ENCODE measurements at places on chromosomes 6 and 20.
A peak's percentile ranks its signal among the peaks of the same experiment; 100 is the strongest.

DNA sequence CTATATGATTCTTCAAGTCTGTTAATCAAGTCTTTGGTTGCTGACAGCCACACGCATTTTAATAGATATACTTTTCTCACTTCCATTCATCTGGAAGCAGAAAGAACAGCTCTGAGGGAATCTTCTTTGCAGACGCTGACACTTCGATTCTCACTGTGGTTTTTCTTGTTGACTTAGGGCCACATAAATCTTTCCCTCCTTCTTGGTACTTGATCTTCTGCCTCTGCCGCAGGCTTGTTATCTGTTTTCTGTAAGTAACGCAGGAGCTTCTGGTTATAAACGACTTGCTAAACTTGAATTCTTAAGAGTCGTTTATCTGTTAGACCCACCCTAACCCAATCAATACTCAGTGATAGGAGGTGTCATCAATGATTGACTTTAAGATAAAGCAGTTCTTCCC, 268.8 kb upstream of the SULF2 start:
- no peak for DNase-seq

DNA sequence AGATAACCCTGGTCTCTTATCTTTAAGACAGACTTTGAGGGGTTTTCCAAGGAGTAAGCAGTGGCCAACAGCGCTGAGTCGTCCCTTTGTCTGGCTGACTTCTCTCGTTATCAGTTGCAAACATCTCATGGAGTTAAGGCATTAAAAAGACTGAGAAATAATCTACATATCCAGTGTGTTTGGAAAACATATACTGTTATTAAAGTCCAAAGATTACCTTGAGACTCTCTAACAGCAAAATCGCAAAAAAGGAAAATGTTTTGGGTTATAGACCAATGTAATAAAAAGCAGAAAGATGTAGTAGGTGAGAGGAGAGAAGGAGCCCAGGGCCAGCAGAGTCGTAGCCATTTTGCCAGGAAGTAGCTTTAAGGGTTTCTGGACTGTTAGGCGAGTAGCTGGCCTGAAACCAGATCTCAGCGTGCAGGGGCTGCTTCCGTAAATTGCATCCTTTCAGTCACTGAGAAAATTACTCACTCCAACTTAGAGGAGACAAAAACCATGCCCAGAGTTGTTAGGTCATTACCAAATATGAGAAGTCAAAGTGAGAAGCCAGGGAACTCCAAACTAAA, 24.6 kb downstream of the MYLK4 start:
- no peak for DNase-seq

- DNase-seq: no peak
These were observed 99.5 kb downstream of the CDC5L start for GRCh38 chr6:44487002-44487401.

DNA sequence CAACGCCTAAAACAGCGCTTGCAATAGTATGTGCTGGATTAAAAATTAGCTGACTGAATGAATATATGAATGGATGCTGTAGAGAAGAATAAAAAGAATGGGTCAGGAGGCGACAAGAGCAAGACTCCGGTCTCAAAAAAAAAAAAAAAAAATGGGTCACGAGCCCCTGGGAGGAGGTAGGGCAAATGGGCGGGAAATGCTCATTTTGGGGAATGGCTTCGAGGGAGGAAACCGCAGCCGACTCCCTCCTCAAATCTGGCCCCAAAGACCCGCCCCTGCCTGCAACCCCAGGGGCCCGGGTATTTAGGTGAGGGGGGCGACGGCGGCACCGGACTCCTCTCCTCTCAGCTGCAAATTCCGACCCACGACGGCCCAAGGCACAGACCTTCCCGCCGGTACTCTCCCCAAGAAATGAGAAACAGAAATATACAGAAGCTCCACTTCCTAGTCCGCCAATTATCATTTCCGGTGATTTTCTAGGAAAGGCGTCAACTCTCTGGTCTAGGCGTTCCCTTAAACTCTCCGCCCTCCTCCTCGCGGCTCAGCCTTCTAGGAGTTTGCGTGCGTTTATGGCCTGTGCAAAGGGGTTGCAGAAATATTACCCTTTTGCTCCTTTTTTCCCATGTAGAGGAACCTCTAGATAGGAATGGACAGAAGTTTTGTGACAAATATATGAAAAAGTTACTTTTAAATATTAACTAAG, at the start of gene ZNF311:
ZNF311 (minus strand) TSS at position 133 of the 703 bp plus-strand sequence. CDS start 1,361 bp downstream, outside the sequence.
- no peak for DNase-seq

DNA sequence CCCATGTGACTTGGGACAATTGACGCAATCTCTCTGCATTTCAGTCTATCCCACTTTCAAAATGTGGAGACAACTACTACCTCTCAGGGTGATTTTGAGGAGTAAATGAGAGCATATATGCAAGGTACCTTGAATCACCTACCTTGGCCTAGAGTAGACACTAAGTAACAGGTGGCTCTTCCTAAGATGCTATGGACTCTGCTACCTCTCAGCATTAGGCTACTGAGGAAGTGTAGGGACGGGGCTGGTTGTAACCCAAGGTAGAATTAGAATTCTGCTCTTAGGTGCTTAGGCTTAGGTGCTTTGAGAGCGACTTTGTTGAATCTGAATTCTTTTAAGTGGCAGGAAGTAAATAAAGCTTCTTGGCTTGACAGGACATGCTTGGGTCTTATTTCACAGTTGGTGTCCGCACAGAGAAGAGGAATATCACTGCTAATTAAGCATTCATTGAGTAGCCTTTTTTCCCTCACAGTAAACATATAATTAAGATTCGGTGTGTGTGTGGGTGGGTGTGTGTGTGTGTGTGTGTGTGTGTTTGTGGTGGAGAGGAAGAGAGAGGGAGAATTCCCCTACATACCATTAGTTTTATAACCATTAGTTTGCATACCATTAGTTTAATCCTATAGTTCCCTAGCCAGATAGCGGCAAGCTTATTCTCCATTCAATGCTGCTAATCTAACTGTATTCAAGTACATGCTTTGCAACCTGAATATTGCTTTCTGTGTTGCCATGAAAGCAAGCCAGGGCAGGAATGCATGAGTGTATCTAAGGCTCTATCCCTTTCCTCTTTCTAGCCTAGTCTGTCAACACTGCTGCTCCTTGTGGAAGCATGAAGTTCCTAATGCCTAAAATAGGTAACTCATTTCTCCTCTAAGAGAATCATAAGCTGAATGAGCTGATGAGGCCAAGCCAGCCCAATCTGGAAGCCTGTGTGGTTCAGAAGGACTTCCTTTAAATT, 112.5 kb downstream of the IPCEF1 start:
- DNase-seq: no peak

DNA sequence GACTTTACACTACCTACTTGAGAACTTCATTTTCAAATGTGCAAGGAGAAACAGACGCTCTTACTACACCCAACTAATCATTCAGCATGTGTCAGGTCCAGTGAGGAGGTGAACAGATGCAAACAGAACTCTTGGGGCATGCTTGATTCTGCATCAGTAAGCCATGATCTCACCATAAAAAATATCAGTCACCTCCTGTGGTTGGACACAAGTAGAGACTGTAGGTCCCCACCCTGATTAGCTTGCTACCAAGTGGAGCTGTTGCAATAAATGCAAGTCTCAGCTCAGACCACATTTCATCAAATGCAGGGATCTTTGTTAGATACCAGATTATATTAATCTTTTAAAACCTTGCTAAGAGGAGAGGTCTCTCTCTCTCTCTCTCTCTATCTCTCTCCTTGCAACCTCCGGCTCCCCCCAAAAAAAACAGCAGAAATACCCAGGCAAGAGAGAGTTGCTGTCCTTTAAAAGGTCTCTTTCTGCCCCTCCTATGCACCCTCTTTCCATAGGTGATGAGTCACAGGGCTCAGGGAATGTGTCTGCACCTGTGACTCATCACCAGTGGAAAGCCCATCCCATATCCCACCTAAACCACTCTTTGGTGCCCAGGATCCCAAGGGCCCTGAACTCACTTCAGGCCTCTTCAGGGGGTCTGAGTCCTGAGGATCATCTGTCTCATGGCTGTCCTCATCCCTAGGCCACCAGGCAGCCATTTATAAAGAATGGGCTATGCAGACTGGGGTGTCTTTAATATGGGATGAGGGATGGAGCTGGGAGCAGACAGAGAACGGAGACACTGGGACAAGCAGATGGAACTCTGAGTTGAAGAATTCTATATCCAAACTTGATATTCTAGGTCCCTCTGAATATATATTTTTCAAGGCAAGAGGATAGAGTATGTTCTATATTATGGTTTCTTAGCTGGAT, 154.5 kb downstream of the QRSL1 start:
- DNase-seq: no peak

GRCh38 chr20:62219992-62220665, at the start of gene HRH3:
HRH3 (minus strand) TSS chr20:62220278; CDS start chr20:62219970, 308 bp downstream.
- no peak for DNase-seq

GRCh38 chr20:21944227-21944626, 238.8 kb downstream of the PAX1 start:
- no peak for DNase-seq

DNA sequence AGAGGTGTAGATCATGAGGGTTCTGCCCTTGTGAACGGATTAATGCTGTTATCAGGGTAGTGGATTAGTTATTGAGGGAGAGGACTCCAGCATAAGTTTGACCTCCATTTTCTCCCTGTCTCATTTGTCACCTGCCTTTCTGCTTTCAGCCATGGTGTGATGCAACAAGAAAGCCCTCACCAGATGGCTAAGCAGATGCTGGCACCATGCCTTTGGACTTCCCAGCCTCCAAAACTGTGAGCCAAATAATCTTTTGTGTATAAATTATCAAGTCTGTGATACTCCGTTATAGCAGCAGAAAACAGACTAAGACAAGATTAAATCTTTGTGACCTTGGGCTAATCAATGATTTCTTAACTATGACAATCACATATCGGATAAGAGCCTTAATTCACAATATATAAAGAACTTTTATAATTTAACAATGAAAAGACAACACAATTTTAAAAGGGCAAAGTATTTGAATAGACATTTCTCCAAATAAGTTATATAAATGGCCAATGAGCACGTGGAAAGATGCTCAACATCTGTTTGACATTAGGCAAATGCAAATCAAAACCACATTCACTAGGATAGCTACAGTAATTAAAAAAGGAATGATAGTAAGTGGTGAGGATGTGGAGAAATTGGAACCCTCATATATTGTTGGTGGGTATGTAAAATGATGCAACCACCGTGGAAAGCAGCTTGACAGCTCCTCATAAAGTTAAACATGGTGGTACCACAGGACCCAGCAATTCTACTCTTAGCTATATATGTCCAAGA, 45.3 kb upstream of the IFNGR1 start:
- no peak for DNase-seq

DNA sequence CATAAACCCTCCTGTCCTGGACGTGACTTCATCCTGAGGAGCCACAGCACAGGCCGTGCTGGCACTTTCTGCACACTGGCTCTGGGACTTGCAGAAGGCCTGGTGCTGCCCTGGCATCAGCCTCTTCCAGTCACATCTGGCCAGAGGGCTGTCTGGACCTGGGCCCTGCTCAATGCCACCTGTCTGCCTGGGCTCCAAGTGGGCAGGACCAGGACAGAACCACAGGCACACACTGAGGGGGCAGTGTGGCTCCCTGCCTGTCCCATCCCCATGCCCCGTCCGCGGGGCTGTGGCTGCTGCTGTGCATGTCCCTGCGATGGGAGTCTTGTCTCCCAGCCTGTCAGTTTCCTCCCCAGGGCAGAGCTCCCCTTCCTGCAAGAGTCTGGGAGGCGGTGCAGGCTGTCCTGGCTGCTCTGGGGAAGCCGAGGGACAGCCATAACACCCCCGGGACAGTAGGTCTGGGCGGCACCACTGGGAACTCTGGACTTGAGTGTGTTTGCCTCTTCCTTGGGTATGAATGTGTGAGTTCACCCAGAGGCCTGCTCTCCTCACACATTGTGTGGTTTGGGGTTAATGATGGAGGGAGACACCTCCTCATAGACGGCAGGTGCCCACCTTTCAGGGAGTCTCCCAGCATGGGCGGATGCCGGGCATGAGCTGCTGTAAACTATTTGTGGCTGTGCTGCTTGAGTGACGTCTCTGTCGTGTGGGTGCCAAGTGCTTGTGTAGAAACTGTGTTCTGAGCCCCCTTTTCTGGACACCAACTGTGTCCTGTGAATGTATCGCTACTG, 22.0 kb upstream of the PYGB start:
- no peak for DNase-seq

- DNase-seq: no peak
These were observed 188.1 kb upstream of the BMP2 start for GRCh38 chr20:6579417-6579816.

GRCh38 chr6:170172392-170172791, 118.5 kb downstream of the DLL1 start:
- DNase-seq: no peak

- DNase-seq: peak; percentile 3
These were observed 26.2 kb downstream of the CYP39A1 start for GRCh38 chr6:46626228-46626909.

- peak; percentile 54 for DNase-seq
These were observed 10.6 kb downstream of the NRN1 start for GRCh38 chr6:5995949-5996713.

GRCh38 chr6:11634948-11635347, 97.4 kb downstream of the TMEM170B start:
- DNase-seq: no peak

DNA sequence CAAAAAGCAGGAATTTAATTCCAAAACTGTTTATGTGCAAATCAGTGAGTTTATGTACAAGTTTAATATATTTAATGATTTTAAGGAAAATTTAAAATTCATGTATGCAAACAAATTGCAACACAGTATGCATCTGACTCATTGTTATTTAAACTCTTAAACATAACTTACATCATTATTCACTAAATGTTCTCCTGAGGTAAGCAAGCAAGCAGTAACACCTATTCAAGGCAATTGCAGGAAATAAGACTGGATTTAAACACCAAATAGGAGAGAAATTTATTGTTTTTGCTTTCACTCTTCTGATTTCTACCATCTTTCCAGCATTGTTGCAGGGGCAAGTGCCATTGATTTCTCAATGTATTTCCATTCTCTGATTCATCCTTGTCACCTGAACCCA, 239.5 kb downstream of the TFAP2A start:
- DNase-seq: no peak

- DNase-seq: no peak
These were observed 16.4 kb downstream of the CHRNA4 start for GRCh38 chr20:63344616-63345327.

- no peak for DNase-seq
These were observed 14.3 kb downstream of the CRNKL1 start for GRCh38 chr20:20037960-20038359.

GRCh38 chr20:63006540-63007359, at the start of gene BHLHE23:
BHLHE23 (minus strand) TSS chr20:63006964; CDS start chr20:63006774, 190 bp downstream.
- DNase-seq: peak; percentile 89

DNA sequence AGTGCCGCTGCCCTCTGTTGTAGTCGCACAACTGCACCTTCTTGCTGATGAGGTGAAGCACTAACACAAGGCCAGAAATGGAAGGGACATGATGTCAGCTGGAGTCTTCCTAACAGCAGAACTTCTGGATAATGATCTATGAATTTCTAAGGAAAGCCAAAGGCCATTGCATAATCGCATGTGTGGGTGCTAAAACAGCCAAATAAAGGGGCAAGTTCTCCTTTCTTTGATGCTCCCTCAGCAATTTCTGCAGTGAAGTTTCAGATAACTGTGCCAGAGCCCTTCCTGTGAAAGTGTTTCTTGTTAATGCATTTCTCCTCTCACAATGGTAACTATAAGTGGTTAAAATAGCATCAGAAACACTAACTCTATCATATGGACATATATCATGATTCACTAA, 8.0 kb upstream of the F13A1 start:
- DNase-seq: no peak
